Activated naive CD4-positive, alpha-beta T cell treated with anti-CD3 and anti-CD28 coated beads, Interleukin-2, amount 10 ng/mL, durations not matched to agents 7 days and 5 days (primary cell): ENCODE measurements at places on chromosomes 11 and 22.

- no peak for DNase-seq
Observed at GRCh38 chr11:122998727-122999366, 17.2 kb upstream of the BSX start.

DNA sequence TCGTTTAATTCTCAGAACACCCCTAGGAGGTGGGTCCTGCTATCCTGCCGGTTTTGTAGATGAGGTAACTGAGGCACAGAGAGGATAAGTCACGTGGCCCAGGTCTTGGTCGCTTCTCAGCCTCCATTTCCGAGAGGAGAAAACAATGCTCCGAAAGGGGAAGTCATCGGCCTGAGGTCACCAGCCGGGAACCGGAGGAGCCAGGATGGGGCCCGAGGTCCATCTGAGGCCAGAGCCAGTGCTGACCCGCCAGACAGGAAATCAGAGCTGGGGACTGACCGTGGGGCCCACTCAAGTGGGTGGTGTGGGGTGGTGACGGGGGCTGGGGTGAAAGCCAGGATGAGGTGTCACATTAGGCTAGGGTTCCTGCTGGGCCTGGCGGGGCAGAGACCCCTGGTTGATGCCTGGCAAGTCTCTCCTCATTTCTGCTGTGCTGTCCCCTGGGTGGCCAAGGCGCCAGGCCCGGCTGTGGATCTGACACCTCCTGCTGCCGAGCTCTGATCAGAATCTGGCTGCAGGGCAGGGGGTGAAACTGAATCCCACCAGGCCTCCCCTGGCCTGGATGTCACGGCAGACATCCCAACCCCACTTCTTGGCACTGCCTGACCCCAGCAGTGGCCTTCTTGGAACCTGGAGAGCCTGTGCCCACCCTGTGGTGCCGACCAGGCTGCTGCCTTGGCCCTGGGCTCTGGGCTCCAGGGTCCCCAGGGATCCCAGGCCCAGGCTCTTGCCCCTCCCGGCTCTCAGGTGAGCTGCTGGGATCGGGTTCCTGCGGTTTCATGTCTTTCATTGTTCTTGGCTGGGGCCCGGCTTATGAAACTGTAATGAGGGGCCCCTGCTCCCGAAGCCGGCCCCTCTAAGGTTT lies 12.0 kb downstream of the TRIOBP start:
- no peak for DNase-seq

- no peak for DNase-seq
Observed at GRCh38 chr11:62599901-62600300, 1.8 kb downstream of the MTA2 start.

DNA sequence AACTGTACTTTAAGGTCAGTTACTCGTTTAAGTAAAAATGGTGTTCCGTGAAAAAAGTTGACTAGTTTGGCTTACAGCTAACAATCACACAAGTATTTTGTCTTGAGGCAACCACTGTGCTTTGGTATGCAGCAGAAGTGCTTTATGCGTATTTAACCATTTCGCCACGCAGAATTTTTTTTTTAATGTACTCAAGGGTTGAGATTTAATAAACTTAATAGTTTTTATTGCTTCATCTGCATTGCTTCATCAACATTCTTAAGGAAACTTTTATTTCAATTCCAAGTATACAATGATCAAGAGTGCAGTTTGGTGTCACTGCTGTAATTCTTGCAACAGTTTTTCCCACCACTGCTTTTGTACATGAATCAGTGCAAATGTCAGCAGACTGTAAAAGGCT lies 66.4 kb downstream of the ZNRF3 start:
- no peak for DNase-seq

GRCh38 chr22:29937940-29938693 lies 55.1 kb downstream of the MTMR3 start:
- no peak for DNase-seq

GRCh38 chr22:31947296-31947695 lies 3.0 kb downstream of the YWHAH start:
- DNase-seq: peak; percentile 67

- no peak for DNase-seq
Observed at GRCh38 chr11:134932761-134933160, 520.7 kb upstream of the B3GAT1 start.
